Inflammatory macrophage (primary cell): ENCODE measurements at places on chromosomes 2 and 18.

DNA sequence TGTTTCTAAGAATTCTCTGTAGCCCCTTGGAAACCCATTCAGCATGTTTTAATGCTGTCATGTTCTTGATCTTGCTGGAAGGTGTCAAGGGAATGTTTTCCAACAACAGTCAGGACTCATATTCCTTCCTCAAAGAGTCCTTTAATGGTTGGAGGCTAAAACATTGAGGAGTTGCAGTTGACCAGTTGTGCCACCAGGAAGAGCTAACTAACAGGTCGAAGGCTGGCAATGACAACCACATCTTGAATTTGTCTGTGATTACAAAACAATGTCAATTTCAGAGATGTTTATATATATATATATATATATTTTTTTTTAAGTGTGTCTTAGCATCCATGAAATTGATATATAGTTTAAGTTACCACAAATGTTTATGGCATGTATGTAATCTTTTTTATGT is 151.5 kb downstream of the INO80D start:
- peak; percentile 33 for DNase-seq

DNA sequence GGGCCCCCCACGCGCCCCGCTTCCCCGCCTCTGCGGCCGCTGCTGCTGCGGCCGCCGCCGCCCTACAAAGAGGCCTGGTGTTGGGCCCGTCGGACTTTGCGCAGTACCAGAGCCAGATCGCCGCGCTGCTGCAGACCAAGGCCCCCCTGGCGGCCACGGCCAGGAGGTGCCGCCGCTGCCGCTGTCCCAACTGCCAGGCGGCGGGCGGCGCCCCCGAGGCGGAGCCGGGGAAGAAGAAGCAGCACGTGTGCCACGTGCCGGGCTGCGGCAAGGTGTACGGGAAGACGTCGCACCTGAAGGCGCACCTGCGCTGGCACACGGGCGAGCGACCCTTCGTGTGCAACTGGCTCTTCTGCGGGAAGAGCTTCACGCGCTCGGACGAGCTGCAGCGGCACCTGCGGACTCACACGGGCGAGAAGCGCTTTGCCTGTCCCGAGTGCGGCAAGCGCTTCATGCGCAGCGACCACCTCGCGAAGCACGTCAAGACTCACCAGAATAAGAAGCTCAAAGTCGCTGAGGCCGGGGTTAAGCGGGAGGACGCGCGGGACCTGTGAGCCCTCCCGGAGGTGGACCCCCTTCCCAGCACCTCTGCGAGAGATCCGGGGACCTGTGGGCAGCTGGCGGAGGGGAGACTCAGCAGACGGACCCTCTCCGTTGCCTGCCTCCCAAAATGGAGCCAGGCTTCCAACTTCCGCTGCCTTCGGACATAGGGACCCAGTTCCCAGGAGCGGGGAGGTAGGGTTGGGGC is 1.9 kb downstream of the SP5 start:
- DNase-seq, result peak; percentile 29

GRCh38 chr2:203659331-203660049 is 46.9 kb upstream of the CD28 start:
- peak; percentile 62 for DNase-seq

GRCh38 chr2:238635647-238636051 is 208.9 kb downstream of the ASB1 start:
- DNase-seq, result no peak

- DNase-seq, result peak; percentile 77
These were observed 2.9 kb upstream of the CASP8 start for GRCh38 chr2:201257381-201257955.

DNA sequence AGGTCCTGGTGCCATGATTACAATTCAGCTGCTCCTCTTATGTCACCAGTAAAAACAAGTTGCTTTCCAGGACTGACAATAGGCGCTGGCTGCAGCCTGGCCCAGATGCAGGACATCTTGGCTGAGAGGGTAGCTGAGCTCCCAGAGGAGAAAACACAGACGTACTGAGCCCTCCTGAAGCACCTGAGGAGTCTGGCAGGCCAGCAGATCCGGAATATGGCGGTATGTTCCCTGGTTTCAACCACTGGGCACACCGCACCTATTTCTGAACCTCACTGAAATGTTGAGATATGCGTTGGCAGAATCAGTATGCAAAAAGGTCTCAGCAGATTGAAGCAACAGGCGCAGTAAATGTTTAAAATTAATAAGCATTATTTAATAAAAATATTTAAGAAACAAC is 73.1 kb upstream of the BZW1 start:
- DNase-seq, result no peak

DNA sequence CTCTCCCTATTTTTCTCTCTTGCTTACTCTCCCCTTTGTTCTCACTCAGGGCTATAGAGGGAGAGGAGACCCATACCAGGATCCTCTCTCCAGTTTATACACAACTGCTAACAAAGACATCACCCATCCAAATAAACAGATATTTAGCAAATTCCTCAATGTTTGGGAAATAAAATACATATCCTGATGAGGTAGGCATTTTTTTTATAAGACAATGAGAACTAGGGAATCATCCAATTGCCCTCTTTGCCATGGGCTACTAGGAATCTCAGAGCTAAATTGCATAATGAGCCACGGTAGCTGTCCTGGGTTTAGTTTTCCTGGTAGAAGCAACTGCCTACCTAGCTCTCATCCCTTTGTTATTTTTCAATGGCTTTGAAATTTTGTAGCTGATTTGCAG is 27.1 kb downstream of the CAPN14 start:
- DNase-seq, result no peak

DNA sequence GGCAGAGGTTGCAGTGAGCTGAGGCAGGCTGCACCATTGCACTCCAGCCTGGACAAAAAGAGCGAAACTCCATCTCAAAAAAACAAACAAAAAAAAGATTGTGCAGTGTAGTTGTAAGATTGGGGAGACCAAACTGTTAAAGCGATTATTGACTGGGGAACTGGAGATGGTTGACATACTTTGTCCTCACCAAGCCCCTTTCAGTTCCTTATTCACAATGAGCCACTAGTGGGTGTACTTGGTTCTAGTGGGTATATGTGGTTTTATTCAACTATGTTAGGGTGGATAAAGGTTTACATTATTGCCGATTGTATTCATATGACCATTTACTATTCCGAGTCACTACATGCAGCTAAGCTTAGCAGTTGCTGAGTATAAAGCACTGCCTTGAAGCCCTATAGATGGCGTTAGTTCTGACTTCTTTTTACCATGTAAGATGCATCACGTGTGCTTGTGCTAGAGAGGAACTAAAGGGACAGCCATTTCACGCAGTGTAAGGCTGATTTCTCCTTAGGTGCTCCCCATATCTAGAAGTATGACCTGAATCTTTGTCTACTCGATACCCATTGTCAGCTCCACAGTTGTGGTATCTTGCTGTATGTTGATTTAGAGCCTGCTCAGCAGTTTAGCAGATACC is 12.1 kb downstream of the EIF4E2 start:
- DNase-seq, result peak; percentile 43

DNA sequence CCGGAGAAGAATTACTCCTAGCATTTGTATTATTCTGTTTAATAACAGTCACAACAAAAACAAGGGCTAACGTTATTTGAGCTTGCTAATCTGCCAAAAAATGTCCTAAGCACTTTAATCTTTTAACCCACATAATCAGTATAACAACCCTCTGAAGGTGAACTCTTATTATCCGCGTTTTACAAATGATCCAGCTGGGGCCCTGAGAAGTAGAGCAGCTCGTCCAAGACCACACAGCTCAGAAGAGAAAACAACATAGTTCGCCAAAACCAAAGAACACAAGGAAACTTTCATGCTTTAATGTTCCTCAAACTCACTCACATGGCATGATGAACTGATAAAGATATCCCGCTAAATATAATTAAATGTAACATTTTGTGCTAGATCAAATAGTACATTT is 159.7 kb upstream of the ZNF236 start:
- no peak for DNase-seq

- no peak for DNase-seq
These were observed 32.6 kb upstream of the BCL11A start for GRCh38 chr2:60586081-60586480.

DNA sequence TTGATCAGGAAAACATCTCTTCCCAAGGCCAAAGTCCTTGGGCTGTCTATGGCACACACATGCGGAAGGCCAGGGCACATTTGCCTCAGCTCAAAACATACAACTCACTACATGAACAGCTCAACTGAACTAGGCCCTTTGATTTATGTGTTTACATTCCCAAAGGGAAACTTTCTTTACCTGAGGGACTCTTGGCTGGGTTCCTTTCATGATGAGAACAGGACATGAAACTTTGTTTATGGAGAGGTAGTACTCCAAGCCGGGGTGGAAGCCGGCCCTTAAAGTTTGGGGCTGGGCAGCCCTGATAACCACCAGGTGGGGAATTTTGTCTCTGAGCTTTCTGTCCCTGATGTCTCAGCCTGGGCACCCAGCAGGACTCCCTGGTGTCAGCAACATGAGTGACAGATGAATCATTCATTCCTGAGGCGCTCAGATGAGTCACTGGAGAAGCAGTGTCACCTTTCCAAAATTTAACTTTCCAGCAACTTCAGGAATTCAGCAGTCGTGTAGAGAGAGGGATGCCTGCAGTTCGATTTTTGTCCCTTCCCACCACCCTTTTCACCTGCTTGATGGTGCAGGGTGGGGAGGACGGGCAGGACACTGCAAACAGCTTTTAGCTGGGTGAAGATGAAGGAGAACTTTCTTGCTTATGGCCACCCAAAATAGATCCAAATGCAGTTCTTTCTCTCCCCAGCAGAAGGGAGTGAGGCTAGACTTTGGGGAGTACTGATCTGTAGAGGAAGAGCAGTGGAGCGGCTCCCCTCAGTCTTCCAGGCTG is 331.6 kb downstream of the DYSF start:
- no peak for DNase-seq

DNA sequence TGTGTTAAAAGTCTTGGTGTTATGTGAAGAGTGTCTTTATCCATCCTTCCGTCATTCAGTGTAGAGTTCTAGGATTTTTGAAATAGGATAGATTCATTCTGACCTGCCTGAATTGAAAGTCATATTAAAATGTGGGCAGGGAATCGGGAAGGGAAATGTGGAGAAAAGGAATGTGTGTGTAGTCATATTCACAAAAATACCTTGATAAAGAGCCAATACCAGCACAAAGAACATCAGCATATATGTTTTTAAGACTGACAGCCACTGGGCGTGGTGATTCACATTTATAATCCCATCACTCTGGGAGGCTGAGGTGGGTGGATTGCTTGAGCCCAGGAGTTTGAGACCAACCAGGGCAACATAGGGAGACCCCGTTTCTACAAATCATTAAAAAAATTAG is 188.1 kb downstream of the CAMKMT start:
- no peak for DNase-seq

DNA sequence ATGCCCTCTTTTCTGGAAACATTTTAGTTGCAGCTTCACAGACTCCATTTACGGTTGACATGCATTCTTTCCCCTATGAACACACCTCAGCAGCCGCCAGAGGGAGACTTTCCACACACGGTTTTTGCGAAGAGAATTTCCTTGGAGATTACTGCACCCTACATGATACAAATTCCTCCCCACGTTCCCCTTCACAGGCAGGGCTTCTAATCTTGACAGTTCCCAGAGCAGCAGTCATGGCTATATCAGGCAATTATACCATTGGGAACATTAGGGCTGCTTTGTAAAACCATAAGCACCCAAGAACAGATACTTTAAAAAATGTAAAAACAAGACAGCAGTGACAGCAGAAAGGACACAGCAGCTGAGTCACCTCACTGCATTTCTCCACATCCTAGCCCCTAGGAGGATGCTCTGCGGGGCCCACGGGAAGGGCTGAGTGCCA is 253.8 kb downstream of the TGIF1 start:
- peak; percentile 72 for DNase-seq

- no peak for DNase-seq
These were observed 25.9 kb upstream of the YES1 start for GRCh38 chr18:837922-838321.

DNA sequence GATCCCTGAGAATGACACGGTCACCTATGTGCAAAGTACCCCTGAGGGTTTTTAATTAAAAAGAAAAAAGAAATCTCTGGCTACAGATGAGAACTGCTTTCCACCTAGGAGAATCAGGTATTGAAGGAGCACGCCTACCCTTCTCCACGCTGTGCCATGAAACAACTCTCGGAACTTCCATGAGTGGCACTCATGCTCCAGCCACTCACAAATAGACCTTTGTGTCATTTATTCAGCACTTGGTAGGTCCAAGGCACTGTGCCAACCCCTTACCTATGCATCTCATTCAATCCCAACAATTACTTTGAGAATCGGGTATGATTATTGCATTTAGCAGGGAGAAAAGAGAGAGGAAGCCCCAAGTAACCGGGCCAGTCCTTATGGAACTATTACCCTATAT is 44.9 kb upstream of the TTC39C start:
- no peak for DNase-seq

- DNase-seq, result no peak
These were observed 57.3 kb downstream of the VIT start for GRCh38 chr2:36753706-36754221.

DNA sequence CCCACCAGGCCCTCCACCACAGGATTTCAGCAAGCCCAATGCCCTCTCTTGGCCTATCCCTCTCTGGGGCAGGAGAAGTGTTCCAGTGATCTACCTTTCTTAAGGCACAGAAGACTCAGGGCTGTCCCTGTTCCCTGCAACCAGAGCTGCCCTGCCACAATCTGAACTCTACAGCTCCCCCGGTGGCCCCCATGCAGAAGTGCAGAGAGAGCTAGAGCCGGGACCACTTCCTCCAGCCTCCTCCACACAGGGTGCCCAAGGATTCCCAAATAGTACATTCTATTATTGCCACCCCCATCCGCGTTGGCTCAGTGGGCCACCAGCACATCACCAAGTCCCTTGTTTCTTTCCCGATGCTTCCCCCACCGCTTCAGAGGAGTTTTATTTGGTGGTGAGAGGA is 114.8 kb upstream of the PTPRM start:
- DNase-seq, result no peak

- no peak for DNase-seq
These were observed 93.4 kb downstream of the SLC25A12 start for GRCh38 chr2:171800639-171801038.

GRCh38 chr2:33104726-33105125 is 158.0 kb downstream of the LTBP1 start:
- DNase-seq, result no peak

- DNase-seq, result peak; percentile 14
These were observed 38.7 kb downstream of the MSTN start for GRCh38 chr2:190023860-190024259.
